HCT116 (cell line): ENCODE measurements at places on chromosomes 2 and 18. TPM values are rescaled to one million over a fixed set of nuclear protein-coding genes. Genes with fewer than 3 reads are reported as not detected.

GRCh38 chr18:49226243-49227000 lies 234.0 kb downstream of the DYM start:
- no peak for DNase-seq

Gene SCYGR4
- not detected for total RNA-seq

Gene GKN2
- not detected for total RNA-seq

DNA sequence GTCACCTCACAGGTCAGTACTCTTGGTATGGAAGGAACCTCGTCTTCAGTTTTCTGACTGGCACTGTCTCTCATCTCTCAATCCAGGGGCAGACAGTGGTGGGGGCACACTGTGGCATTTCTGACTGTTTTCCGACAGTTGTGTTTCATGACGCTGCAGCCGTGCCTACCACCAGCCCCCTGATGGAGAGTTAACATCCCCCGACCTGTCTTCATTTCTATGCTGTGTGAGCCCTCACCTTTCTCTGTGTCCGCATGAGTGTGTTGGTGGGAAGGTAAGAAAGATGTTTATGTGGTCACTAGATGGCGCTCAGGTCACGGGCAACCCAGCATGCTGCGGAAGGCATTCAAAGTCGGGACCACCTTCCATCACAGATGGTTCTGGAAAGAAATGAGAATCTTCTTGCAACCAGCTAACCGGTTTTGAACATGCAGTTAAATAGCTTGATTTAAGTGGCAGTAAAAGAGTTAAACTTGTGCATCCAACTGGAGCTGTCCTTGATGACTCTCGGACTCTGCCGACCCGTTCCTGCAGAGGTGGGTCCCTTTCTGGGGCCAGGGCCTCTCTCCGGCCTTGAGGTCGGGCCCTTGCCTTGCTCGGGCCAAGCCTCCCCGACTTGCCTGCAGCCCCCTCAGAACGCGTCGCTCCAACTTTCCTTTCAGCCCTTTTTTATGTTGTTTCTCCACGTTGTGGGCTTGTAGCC lies 92.4 kb downstream of the DYSF start:
- DNase-seq = peak; percentile 57

- no peak for DNase-seq
Observed at GRCh38 chr2:223180463-223180862, 128.5 kb downstream of the KCNE4 start.

DNA sequence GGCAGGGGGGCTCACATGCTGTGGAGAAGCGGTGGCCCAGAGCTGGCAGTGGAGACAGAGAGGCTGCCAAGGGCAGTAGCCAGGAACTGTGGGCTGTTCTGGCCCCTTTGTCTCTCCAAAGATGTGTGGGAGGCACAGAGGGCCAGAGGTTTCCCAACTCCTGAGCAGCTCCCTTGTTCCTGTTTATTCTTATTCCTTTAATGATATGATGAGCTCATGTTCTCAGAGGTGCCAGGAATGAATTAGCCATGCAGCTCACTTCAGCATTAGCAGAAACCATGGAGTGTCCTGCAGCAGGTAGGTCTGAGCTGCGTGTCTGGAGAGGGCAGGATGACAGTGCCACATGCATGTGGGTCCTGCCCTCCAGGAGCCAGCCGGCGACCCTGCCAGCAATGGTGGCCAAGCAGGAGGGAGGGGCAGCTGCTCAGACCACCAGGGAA lies 77.9 kb upstream of the FZD7 start:
- no peak for DNase-seq

GRCh38 chr18:77658751-77659448 lies 409.3 kb downstream of the GALR1 start:
- DNase-seq = no peak

Gene LONRF2
- 1.6 TPM for total RNA-seq

DNA sequence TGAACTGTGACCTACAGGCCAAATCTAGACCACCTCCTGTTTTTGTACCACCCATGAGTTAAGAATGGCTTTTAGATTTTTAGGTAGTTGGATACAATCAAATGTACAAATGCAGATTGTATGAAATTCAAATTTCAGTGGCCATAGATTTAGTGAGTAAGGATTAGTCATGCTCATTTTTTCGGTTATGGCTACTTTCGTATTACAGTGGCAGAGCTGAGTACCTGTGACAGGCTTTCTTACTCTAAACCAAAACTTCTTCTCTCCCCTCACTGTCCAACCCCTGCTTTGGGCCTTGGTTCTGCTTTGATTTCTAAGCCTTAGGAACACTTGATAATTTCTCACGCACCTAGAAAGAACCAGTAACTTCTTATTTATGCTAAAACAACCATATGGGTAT lies 82.1 kb downstream of the CDC42EP3 start:
- DNase-seq = no peak

Gene NRP2
- 1.2 TPM for total RNA-seq

DNA sequence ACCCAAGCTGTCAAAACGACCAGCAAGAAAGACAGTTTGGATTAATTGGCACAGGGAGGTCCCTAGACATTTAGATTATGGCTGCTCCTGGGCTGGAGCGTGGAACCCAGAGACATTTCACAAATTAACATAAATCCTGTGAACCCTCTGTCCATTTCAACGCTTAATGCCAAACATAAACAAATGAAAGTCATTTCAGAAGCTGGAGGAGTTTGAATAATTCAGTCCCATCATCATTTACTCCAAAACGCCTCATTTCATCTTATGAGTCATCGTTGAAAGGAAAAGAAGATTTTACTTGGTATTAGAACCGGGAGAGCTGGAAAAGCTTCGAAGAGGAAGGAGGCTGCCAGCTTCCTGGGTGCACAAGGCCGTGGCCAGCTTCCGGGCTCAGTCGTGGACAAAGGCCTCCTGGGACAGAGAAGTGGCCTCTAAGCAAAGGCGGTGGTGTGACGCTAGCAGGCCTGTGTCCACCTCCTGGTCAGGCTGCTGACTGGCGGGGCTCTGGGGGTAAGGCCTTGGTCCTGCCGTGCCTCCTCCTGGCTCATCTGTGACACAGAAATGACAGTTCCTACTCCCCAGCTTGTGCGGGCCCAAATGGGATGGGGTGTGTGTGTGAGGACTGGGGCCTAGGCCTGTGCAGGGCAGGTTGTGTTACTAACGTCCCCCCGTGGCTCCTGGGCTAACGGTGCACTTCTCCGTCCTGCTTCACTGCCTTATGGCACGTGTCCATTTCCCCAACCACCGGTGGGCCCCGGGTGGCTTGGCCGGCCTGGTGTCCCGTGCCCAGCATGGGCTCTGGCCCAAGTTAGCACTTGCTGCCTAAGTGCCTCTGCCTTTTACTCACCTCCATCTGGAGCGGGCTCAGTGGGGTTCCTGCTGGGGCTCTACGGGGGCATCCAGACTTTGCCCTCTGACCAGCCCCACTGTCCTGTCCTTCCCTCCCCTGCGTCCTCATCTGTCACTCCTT lies 71.6 kb downstream of the RRM2 start:
- no peak for DNase-seq

DNA sequence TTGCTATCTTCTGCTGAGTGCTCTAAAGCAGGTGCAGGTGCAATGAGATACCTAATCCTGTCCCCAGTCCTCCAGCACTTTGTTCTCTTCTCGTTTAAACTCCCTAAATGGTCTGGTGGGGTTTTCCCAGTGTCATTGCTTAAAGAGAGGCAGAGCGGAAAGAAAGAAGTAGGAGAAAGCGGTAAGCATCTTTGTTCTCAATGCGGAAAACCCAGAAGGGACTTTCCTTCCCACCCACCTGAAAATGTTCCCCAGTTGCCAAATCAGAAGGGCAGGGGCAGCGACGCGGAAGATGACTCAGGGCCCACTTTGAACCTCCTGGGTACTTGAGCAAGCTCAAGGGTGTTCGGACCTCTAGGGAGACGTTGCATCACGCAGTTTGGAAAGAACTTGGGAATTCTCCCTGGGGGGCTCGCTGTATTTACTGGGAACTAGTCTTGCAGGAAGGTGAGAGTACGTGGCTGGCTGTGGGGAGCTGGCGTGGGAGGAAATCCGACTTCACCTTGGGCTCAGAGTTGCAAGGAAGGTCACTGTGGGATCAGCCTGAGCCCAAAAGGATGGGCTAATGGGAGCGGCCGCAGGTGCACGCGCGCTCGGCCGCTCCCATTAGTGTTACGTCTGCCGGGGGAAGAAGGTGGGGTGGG lies 589 bp upstream of the SGPP2 start:
- no peak for DNase-seq

DNA sequence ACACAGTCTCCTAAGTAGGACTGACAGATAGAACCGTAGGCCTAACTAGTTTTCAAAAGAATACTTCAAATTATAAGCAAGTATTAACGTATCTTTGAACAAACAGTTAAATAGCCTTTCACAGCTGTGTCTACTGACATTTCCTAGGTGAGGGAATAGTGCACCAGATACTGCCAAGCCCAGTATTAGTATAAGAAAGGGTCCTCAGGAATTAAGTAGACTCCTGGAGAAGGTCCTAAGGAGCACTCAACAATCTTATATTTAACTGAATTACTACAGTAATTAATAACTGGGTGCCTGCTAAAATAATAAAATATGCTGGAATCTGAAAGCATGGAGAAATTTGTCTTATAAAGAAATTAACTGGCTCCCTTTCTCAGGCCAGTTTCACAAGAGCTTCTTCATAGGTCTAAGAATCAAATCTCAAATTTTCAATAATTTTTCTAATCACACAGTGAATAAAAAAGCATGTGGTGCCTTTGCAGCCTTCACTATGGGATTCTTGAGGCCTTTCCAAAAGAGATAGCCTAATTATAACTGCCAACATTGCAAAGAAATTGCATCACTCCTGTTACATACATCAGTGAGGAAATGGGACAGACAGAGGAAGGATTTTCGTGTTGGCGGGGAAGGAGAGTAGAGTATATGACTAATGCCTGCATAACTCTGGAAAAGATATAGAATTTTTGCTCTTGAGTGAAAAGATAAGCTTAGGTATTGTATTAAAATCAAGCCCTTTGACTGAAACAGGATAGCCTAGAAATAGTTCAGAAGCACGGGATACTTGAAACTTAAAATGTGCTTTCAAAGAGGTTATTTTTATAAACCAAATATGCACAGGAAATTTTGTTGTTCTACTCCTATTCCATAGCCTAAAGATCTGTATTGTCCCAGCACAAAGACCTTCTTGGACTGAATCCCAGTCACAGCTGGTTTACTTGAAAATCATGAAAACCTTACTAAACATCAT lies 228.6 kb upstream of the STK17B start:
- peak; percentile 40 for DNase-seq

DNA sequence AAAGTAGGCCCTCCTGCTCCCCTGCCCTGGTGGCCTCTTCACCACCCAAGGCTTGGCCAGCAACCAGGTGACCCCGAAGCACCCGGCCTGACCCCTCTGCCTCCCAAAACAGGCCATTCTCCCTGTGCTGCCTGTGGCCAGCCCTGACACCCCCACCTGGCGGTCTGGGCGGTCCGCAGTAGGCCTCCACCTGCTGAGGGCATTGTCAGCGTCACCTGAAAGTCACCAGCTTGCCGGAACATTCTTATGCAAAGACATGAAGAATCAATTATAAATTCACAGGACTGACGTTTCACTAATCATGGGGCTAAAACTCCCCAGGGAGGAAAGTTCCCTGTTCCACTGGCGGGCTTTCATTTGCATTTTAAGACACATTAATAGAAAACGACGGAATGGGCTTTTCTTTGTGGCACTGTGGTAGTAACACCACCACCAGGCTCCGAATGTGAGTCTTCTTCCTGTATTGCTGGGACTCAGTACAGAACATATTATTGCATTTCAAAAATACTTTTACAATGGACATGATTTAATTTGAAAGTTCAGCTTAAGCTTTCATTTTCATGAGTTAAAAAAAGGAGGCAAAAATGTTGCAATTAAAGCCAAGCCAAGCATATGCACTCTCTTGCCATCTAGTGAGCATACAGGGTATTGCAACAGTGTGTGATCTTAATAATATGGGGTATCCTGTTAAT lies 57.4 kb downstream of the ADI1 start:
- DNase-seq = peak; percentile 28

- no peak for DNase-seq
Observed at GRCh38 chr2:219406861-219407230, 11.3 kb upstream of the DES start.

DNA sequence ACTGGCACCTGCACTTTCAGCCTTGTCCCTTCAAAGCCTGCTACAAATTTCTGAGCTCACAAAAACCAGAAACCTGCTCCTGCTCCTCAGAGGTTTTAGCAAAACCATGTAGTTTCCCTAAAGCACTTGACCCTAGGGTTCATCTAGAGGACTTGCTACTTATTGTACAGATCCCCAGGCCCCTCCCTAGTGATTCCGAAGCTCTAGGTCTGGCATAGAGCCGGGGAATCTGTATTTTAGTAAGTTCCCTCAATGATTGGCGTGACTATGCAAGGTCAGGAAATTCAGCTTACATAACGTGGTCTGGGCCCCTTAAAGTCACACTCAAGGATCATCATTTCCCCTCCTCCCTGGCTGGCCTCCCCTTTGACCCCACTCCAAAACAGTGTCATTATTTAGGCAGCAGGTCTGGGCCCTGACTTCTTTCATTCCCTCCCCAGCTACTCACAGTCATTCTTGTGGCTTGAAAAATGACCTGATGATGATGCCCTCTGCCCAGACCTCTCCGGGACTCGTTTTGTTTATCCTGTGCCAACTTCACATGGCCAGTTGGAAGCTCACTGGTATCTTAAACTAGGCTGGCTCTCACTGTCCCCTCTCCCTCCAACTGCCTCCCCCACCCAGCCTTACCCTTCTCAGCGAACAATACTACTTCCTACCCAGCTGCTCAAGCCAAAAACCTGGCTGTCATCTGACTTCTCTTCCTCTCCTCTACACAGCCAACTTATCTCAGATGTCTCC lies 36.0 kb downstream of the WDFY1 start:
- DNase-seq = no peak

DNA sequence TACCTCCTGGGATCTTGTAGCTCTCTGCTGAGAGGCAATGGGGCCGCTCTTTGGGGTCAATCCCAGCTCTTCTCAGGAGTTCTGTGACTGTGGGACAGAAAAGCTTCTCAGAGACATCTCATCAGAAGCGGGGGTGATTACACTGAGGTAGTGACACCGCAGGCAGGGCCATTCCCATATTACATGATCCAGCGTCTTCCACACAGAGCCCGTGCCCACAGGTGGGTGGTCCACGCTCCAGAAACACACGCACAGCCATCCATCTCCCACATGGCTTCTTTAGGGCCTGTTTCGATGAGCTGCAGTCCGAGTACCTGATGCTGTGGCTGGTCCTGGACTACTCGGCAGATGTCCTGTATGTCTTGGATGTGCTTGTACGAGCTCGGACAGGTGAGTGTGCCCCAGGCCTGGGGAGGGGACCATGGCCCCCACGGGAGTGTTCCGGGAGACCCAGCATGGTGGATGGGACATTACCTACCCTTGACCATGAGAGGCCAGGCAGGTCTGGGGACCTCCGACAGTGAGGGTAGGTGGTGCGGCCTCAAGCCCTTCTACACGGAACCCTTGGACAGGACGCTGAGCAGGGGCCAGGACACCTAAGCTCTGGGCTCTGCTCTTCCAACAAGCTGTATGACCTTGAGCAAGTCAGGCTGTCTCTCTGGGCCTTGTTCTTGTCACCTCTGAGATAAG lies 45.5 kb downstream of the CNGA3 start:
- no peak for DNase-seq

Gene CCBE1
- total RNA-seq = 0.84 TPM
